ENCODE measurements at places on chromosomes 13 and 19.

GRCh38 chr19:13961826-13962698 lies 9.8 kb downstream of the DCAF15 start:
- no peak for DNase-seq

- DNase-seq = peak; percentile 64
These were observed 6.8 kb upstream of the DGKH start for GRCh38 chr13:42041684-42042035.

DNA sequence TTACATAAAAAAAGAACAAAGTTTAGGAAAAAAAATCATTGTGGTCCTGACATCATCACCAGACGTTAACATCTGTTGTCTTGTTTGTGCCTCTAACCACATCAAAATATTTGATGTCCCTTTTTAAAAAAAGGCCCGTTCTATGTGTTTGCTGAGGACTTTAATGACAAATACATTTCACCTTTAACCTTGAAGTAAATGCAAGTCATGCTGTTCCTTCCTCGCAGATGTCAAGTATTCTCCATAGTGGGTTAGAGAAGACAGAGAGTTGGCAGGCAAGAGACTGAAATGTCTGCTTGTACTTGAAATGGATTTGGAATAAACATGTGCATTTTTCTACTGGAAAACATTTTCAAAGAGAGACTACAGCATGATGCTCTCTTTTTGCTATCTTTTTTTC lies 134.9 kb downstream of the FGF9 start:
- no peak for DNase-seq

GRCh38 chr13:27978301-27978968 lies 9.3 kb upstream of the CDX2 start:
- no peak for DNase-seq

DNA sequence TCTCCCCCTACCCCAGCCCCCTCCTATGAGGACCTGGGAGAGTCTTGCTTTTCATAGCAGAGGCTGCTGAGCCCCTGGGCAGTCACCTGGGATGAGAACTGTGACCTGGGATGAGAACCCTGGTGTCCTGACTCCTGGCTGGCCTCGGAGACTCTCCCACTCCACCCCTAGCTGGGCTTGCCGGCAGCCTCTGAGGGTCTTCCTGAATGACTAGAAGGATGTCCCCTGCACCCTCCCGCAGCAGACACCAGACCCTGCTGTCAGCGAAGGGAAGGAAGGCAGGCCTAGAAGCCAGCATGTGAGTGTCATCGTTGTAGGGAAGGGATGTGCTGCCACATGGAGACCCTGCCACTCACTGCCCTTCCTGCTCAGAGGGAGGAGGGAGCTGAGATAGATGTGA lies 203.4 kb upstream of the ZNF536 start:
- DNase-seq = no peak

- DNase-seq = peak; percentile 44
These were observed 909 bp downstream of the RFXANK start for GRCh38 chr19:19192910-19193423.

DNA sequence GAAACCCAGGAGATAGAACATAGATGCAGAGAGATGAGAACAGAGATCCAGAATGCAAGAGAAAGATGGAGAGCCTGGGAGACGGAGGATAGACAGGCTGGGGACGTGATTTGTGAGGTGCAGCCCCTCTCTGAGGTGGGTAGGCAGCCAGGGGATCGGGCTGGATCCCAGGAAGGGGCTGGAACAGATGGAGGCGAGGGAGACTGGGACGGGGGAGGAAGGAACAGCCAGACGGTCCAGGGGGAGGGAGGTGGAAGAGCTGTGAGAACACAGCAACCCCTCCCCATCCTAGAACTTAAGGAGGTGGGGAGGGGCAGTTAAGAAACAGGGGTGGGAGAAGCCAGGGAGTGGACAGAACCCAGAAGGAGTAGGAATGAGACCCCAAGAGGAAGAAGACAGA lies 3.1 kb downstream of the SLC17A7 start:
- no peak for DNase-seq

- DNase-seq = peak; percentile 59
These were observed 24.1 kb downstream of the SLC25A30 start for GRCh38 chr13:45393941-45394570.

DNA sequence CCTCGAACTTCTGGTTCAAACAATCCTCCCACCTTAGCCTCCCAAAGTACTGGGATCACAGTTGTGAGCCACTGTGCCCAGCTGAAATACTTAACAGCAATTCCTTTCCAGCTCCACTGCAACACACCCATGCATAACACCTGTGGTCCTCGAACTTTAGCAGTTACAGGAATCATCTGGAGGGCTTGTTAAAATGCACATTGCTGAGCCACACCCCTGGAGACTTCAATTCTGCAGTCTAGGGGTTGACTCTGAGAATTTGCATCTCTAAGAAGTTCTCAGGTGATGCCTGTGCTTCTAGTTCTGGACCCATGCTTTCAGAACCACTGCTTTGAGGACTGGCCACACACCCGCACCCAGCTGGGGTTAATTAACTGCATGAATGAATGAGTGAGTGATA lies 53.1 kb upstream of the UBL3 start:
- no peak for DNase-seq

GRCh38 chr13:26255691-26256277 lies 1.9 kb downstream of the CDK8 start:
- DNase-seq = no peak

- peak; percentile 76 for DNase-seq
These were observed 53.1 kb upstream of the SERPINE3 start for GRCh38 chr13:51286135-51287002.

DNA sequence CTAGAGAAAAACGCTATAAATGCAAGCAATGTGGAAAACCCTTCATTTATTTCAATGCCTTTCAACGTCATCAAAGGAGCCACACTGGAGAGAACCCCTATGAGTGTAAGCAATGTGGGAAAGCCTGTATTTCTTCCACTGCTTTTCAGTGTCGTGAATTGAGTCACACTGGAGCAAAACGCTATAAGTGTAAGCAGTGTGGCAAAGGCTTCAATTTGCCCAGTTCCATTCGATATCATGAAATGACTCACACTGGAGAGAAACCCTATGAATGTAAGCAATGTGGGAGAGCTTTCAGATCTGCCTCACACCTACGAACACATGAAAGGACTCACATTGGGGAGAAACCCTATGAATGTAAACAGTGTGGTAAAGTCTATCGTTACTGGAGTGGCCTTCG lies 27.4 kb downstream of the ZNF20 start:
- DNase-seq = no peak

DNA sequence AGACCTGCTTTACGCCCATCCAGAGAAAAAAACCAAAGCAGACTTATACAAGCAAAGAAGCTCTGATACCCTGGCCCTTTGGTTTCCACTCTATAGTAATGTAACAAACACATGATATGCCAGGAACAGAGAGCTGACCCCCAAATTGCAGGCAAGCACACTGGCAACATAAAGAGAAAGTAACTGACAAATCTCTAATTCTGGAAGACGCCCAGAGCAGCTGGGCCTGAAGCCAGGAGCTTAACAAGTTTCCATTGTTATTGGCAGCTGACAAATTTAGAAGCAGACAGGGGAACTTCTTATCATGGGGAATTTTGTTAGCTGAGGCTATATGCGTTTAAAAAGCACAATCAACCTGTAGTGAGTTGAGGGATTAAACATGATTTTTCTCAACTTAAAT lies 158.0 kb downstream of the DLEU7 start:
- DNase-seq = no peak

GRCh38 chr13:103003631-103004030 lies 62.6 kb downstream of the SLC10A2 start:
- no peak for DNase-seq

GRCh38 chr19:17575871-17576757 lies 20.7 kb downstream of the COLGALT1 start:
- DNase-seq = peak; percentile 6

DNA sequence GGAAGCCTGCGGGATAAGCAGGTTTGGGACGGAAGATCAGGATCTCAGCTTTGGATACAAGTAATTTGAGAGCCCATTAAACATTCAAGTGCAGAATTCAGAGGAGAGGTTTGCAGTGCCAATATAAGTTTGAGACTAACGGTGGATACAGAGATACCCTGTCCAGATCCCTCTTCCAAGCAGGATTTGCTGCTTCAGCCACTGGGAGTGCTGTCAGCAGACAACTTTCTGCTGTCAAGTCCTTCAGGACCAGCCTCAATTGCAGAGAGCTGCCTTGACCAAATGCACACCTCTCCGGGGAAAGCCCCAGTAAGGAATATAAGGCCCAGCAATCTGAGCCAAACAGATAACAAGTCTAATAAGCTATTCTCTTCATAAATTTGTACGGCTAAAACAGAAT lies 46.1 kb upstream of the ZNF780A start:
- DNase-seq = no peak

GRCh38 chr19:48258350-48258749 lies 2.6 kb upstream of the CARD8 start:
- DNase-seq = no peak

DNA sequence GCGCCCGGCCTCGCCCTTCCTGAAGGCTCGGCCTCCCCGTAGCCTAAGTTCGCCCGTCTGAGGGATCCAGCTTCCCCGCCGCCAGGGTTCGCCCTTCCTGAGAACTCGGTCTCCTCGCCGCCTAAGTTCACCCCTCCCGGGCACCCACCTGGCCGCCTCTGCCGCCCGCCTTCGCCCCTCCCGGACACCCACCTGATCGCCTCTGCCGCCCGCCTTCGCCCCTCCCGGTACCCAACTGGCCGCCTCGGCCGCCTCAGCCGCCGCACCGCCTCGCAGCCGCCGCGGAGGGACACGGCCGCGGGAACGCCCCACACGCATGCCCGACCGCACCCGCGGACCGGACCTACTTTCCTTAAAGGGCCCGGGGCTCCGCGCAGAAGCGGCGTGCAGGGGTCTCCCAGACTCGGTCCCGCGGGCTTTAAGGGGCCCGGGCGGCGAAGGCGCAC lies at the start of gene MOB3A:
Gene MOB3A (minus strand): TSS at position 293 of the 446 bp plus-strand sequence. CDS start 17,766 bp downstream, outside the sequence.
- no peak for DNase-seq

- DNase-seq = no peak
These were observed 123.8 kb downstream of the LACC1 start for GRCh38 chr13:44003481-44003880.

GRCh38 chr19:28710278-28710677 lies 502.7 kb downstream of the UQCRFS1 start:
- DNase-seq = no peak

DNA sequence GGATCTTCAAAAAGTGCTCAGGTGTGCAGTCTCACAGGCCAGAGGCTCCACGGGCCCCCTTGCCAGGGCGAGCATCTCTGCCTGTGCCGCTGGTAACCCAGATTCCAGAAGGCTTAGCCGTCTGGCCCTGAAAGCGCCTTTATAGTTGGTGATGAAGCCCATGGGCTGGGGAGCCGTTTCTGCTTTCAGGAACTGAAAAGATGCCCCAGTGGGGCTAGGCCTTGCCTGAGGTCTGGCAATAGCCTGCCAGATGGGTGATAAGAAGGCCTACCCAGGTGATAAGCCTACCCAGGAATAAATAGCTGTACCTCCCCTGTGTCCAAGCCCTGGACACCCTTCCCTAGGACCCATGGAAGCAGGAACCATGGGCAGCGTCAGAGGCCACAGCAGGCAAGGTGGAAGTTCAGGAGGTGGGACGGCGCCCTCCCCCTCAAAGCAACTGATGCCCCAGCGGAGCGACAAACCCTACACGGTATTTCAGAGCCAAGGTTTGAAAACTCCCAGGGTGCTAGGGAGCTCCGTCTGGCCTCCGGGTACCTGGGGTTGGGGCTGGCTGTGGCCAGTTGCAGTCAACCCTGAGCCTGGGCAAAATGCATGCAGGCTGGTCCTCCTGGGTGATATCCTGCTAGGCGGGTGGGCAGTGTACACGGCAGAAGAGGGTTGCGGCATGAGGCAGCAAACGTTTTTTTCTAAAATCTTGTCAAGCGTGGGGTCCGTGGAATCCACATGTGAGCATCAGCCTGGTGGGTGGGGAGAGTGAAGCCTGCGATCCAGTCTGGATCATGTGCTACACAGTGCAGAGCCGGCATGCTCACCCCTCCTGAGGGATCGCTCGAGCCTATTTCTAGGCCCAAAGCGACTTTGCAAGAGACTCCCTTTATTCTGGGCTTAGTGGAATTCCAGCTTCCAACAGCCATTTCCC lies 45.3 kb downstream of the ACTN4 start:
- DNase-seq = no peak

- DNase-seq = no peak
These were observed 469.4 kb downstream of the KLF12 start for GRCh38 chr13:73664851-73665250.

- DNase-seq = no peak
These were observed 1.2 kb downstream of the ADAMTSL5 start for GRCh38 chr19:1511318-1512317.

DNA sequence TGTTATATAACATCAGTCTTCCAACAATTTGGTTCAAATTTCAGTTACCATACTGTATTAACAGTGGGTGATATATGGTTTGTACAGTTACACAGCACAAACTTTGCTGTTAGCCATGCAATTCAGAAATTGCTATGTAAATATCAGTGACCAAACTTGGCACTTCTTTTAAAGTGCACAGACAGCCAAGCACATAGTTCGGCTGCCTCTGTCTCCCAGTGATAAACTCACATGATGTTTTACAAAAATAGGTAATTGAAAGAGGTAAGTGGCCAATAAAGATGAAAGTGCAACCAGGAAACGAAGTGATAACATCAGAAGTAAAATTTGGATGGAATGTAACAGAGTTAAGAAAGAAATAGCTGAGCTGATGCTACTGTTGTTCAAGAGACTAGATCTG lies 143.9 kb downstream of the PCDH9 start:
- DNase-seq = no peak

All from GM10248 (cell line).